ENCODE measurements at places on chromosomes 3 and 15.

DNA sequence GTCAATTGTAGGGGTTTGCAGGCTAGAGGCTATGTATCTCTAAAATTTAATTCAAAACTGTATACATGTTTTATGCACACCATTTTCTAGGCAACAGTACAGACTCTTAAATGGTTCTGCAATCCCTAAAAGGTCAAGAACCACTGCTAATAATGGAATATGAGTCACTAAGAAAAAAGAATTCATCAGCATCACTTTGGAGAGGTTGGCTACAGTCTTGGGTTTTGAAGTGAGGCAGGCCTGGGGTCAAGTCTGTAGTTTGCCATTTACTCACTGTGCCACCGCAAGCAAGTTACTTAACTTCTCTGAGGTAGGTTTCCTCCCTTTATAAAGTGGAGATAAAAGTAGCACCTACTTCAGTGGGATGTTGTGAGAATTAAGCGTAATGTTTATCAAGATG lies 33.7 kb downstream of the THRB start:
- no peaks in the 10 kb centered on the region for H3K36me3 ChIP-seq
- H3K4me1 ChIP-seq, result no peaks in the 10 kb centered on the region

GRCh38 chr3:37148208-37148607 lies 26.2 kb downstream of the LRRFIP2 start:
- H3K4me3 ChIP-seq, result no peak overlapping the region

DNA sequence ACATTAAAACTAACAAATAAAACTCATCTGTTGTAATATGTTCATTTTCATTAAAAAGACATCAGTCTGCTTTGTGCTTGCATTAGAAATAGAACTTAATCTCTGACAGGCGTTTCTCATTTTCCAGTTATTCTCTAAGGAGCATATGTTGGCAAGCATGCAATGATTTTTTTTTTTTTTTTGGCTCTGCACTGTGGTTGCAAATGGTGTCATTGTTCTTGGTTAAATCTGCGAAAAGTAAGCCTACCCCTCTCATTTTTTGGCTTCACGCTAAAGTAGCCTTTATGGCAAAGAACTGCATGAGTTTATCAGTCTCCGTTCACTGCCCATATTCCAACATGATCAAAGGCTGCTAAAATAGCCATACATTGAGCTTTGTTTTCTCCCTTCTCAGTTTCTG lies 403.2 kb downstream of the MECOM start:
- no peak for DNase-seq
- no peaks in the 10 kb centered on the region for H3K36me3 ChIP-seq
- no peaks in the 10 kb centered on the region for H3K4me1 ChIP-seq
- no peaks in the 10 kb centered on the region for H3K27me3 ChIP-seq
- H3K27ac ChIP-seq, result no peak overlapping the region

DNA sequence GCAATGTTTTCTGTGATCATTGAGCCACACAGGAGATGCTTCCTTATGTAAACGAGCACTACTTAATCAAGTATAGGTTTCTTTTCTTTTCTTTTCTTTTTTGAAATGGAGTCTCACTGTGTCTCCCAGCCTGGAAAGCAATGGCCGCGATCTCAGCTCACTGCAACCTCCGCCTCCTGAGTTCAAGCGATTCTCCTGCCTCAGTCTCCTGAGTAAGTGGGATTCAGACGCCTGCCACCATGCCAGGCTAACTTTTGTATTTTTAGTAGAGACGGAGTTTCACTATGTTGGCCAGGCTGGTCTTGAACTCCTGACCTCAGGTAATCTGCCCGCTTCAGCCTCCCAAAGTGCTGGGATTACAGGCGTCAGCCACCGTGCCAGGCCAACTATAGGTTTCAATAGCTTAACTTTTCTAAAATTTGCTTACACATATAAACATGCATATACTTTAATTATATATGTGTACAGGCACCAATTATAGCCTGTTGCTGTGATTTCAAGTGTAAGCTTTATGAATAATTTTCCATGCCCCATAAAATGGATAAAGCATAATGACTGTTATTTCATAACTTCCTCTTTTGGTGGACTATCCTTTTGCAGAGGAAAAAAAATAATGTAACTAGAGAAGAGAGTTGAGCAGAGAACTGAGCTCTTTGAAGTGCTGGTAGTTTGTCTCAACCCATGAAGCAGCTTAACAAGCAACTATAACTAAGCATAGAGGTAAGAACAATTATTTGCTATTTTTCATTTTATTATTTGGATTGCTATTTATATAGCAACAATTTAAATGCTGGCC lies 24.8 kb upstream of the MBNL1 start:
- no peaks in the 10 kb centered on the region for H3K27me3 ChIP-seq
- DNase-seq, result no peak
- H3K4me3 ChIP-seq, result peak overlapping the region; percentile 64
- H3K27ac ChIP-seq, result peak overlapping the region; percentile 91

GRCh38 chr15:68650901-68651709 lies 72.3 kb downstream of the CORO2B start:
- no peak for DNase-seq
- H3K27ac ChIP-seq, result no peak overlapping the region
- H3K27me3 ChIP-seq, result peaks cover 3% of the 10 kb centered on the region
- H3K4me1 ChIP-seq, result no peaks in the 10 kb centered on the region
- no peaks in the 10 kb centered on the region for H3K36me3 ChIP-seq
- H3K4me3 ChIP-seq, result no peak overlapping the region

DNA sequence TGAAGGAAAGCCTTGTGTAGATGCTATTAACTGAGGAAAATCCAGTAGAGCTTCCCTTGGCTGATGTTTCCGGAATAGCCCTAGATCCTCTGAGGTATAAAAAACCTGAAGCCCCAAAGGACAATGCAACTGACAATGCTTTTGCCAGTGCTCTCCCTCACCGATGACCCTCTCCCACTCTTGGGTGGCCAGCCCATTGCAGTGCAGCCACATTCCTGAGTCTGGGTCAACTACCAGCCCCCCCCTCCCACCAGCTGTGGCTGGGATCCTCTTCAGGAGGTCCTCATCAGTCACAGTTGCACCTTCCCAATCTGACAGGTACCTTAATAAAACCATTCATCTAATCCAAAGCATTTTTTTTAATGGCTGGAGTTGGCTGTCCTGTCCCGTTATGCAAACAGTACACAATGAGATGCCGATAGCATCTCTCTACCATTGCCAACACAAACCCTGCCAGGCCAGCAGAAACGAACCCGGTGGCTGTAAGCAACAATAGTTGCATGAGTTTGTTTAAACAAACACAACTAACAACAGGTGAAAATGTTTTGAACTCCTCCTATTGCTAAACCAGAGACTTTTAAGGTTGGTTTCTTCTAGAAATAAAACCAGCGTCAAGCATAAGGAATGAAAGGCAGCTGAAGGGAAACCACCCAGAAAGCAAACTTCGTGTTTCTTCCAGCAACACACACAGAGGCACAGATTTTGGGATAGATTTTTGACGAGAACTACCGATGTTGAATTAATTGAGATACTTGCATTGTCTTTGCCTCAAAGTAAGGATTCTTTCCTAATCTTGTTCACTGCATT lies 128.3 kb upstream of the ARHGEF3 start:
- H3K36me3 ChIP-seq, result no peaks in the 10 kb centered on the region
- no peaks in the 10 kb centered on the region for H3K4me1 ChIP-seq
- H3K4me3 ChIP-seq, result no peak overlapping the region
- H3K27ac ChIP-seq, result no peak overlapping the region

DNA sequence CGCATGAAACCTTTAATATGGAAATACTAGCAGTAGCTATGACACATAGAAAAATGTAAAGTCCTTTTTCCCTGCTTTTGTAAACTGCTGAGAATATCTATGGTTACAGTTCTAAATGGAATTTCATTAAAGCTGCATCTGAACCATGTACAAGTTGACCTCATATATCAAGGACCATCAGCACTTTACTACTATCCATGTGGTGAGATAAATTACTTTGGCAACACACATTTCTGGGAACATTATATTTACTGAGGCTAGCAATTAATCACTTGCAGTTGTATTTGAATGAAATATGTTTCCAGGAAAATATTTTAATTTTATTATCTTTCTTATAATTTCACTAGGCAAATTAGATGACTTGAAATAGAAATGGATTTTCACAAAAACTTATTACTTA lies 545.5 kb downstream of the NAALADL2 start:
- no peaks in the 10 kb centered on the region for H3K36me3 ChIP-seq
- no peak overlapping the region for H3K4me3 ChIP-seq
- no peak for DNase-seq
- no peaks in the 10 kb centered on the region for H3K4me1 ChIP-seq
- no peaks in the 10 kb centered on the region for H3K27me3 ChIP-seq
- no peak overlapping the region for H3K27ac ChIP-seq

DNA sequence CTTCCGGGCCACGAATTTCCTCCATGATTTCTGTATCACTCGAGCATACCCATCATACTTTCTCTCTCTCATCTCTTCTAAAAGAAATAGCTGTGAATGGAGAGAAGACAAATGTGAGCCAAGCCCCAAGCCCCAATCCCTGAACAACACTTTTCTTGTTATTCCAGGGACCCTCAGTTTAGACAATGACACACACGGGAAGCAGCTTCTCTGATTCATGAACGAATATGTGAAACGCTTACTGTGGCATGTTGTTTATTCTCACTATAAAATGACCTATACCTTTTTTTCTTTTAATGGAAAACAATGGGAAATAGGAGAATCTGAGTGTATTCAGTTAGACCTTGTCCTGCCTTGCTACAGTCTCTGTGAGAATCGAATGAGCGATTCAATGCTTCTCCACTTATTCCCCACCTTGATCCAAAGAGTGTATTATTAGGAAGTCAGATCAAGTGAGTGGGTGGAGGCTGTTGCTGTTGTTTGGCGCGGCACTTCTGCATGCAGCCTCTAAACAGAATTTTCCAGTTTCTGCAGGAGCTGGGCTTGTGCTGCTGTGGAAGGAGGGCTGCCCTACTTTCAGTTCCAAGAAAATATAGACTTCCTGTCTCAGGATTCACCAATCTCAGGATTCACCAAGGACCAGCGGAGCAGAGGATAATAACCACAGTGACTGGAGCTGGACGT lies 32.4 kb upstream of the LDHAL6B start:
- peaks cover 22% of the 10 kb centered on the region for H3K36me3 ChIP-seq

- H3K4me3 ChIP-seq, result no peak overlapping the region
- H3K27me3 ChIP-seq, result no peaks in the 10 kb centered on the region
- no peak overlapping the region for H3K27ac ChIP-seq
- H3K4me1 ChIP-seq, result peaks cover 38% of the 10 kb centered on the region
These were observed 44.4 kb downstream of the BTD start for GRCh38 chr3:15645740-15646501.

GRCh38 chr3:14902719-14903118 lies 44.7 kb upstream of the NR2C2 start:
- H3K27ac ChIP-seq, result no peak overlapping the region
- no peaks in the 10 kb centered on the region for H3K27me3 ChIP-seq
- no peaks in the 10 kb centered on the region for H3K4me1 ChIP-seq
- no peak for DNase-seq
- H3K36me3 ChIP-seq, result no peaks in the 10 kb centered on the region
